ENCODE measurements at places on chromosomes 1 and 21.

GRCh38 chr1:77688939-77689338 is 6.5 kb upstream of the ZZZ3 start:
- DNase-seq, result no peak

- no peak for DNase-seq
Measured at GRCh38 chr1:74995821-74996220, 138.4 kb upstream of the LHX8 start.

DNA sequence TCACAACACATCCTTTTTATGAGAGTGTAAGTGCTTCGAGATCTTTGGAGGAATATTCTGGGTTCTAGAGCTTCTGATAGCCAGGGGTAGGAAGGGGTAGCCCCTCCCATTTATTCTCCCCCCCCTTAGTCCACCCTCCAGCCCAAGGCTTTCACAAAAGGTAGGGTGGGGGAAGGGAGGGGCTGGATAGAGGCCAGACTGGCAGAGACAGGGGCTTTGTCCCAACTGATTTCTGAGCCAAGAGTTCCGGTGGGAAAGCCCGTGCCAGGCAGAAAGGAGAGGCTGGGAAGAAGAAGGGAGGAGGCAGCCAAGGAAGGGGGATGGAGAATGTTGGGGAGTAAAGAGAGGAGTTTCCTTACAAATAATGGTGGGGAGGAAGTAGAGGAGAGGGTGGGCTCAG is 3.1 kb downstream of the BCAN start:
- DNase-seq, result no peak

GRCh38 chr1:160664573-160665051 is 17.8 kb upstream of the SLAMF1 start:
- DNase-seq, result no peak

- peak; percentile 82 for DNase-seq
Measured at GRCh38 chr1:159854693-159855192, 7.7 kb downstream of the VSIG8 start.

DNA sequence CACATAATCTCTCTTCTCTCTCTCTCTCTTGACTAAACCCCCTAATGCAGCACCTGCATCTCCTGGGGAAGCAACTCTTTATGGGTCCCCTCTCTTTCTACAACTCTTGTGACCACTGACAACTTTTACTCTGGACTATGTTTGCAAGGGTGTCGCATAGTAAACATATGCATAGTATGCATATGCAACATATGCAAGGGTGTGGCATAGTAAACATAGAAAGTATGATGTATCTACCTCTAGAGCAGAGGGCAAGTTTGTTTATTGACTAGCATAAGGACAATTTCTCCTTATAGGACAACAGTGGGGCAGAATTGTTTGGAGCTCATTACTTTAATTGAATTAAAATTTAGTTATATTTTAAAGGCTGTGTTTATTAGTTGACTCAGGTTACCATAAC is 462.5 kb downstream of the AMY1C start:
- DNase-seq, result no peak

DNA sequence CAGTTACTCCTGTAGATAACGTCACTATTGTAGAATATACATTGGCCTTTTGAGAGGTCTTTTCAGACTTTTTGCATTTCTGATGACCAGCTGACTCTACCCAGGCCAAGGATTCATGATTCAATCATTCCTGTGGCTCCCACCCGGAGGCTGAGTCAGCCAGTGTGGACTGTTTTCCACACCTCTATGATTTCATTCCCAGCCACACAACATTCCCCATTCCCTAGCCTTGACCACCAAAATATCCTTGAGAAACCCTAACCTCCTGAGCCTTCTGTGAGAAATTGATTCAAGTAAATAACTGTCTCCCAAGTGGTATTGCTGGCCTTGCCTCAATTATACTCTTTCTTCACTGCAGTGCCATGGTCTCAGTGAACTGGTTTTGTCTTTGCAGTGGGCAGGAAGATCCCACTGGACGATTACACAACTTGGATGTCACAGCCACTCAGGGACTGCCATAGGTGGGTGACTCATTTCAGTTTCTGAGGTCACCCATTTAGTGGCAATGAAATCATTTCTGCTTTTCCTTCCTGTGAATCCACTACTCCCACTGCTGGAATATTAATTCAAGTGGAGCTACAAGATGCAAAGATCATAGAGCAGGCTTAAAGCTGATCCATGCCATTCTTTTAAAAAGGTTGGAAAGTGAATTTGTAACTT is 518.6 kb upstream of the ZP4 start:
- DNase-seq, result no peak

DNA sequence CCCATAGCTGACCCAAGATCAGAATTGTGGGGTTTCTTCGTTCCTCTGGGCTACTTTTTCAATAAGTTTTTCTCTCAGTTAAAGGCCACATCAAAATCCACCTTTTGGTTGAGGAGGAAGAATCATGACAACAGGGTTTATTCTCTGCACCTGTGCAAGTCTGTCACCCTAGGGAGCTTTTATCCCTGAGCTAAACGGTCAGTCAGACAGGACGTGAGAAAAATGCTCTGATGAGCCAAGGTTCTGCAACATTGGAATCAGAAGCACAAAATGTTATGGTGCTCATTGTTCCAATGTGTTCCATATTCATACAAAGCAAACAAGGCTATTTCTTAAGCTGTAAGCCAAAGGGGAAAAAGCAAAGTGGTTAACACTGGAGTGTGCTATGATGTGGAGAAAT is 7.4 kb upstream of the ERICH3 start:
- no peak for DNase-seq

DNA sequence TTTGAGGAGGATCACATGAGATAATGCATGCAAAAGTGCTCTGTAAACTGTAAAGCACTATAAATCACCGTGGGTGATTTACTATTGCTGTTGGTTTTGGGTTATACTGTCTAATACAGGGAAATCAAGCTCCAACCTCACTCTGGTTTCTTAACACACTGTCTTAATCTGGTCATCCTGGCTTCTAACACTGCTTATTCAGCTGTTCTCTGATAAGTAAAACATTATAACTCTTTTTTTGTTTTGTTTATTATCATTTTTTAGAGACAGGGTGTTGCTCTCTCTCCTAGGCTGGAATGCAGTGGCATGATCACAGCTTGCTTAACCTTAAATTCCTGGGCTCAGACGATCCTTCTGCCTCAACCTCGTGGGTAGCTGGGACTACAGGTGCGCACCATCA is 21.9 kb upstream of the LSM10 start:
- DNase-seq, result no peak

GRCh38 chr1:179924268-179924667 is 30.3 kb upstream of the CEP350 start:
- DNase-seq, result no peak

GRCh38 chr1:30735124-30735523 is 11.7 kb upstream of the MATN1 start:
- no peak for DNase-seq

GRCh38 chr1:16249596-16250241 is 12.7 kb upstream of the CPLANE2 start:
- no peak for DNase-seq

GRCh38 chr1:202568410-202568809 is 141.8 kb downstream of the SYT2 start:
- DNase-seq, result no peak

DNA sequence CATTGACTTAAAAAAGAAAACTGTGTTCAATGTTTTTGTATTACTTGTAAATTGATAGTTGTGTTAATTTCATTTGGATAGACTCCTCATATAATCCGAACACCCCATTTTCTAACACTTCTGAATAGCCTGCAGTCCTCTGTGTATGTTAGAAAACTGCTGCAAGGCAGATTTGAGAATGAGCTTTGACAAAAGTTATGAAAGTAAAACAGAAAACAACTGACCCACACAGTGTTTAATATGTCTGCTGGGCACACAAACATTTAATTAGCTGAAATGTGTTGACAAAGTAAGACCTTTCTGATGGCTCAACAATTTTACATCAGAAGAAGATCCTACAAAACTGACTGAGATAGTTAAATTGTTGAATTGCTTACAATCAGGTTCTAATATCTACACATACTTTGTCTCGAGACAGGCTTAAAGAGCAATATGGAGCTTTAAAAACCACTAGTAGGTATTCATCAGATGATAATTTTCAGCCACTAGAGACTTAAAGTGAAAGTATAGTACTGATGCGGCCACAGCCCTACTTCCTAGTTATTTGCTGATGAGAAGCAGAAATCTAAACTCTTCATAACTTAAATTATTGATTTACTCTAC is 40.0 kb upstream of the PRMT6 start:
- no peak for DNase-seq

DNA sequence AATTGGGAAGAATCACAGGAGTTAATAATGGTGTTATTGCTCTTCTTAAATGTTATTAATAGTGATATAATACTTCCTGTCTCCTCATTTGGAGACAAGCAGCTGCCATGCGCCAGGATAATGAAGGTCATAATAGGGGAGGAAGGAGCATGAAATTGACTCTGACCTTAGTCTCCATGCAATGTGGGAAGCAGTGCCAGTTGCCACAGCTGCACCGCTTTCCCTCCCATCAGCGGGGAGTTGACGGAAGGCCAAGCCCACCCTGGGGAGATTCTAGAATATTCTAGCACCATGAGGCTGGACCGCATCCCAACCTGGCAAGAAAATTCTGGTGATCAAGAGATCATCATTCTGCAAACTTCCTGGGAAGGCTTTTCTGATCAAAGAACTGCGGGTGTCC is 11.0 kb upstream of the OLIG1 start:
- no peak for DNase-seq

DNA sequence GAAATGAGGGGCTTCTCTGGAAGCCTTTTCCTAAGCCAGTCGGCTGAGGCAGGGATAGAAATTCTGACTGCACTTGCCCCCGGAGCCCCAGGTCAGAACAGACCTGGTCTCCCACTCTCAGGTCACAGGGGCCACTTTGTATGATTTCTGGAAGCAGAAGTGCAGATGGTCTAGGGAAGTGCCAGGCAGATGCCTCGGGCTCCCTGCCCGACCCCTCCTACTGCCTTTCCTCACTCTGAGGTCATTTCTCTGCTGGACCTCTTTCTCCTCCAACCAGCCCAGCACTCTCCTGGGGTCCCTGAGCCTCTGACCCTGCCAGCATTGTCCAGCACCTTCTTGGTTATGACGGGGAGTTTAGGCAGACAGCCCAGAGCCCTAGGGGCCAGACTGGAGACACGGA is 8.7 kb downstream of the RUNX3 start:
- DNase-seq, result no peak

GRCh38 chr1:203720242-203720641 is 44.7 kb upstream of the LAX1 start:
- no peak for DNase-seq

GRCh38 chr1:30038134-30039025 is 685.0 kb downstream of the MATN1 start:
- no peak for DNase-seq
